ENCODE measurements at places on chromosomes 16 and 17.

DNA sequence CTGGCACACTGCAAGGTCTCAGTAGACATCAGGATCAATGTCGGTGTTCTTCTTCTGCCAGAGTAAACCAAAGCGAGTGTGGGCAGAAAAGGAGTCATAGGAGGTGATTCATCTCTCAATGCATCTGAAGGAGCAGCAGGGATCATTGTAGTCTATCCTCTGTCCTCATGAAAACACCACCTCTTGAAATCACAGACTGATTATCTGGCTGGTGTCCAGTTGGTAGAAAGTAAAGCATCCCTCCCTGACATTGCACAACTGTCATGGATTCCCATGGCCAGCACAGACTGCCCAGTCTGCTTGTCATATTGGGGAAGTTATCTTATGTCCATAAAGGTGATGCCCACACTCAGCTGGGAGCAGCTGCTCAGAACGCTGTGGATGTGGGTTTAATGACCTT is 74.1 kb downstream of the ABCC12 start:
- DNase-seq: no peak

- no peak for DNase-seq
These were observed 45.0 kb downstream of the SYNRG start for GRCh38 chr17:37564252-37564651.

- DNase-seq: no peak
These were observed 750 bp downstream of the TMEM132E start for GRCh38 chr17:34579979-34580684.

GRCh38 chr17:55845385-55845784 is 94.5 kb downstream of the PCTP start:
- DNase-seq: no peak

DNA sequence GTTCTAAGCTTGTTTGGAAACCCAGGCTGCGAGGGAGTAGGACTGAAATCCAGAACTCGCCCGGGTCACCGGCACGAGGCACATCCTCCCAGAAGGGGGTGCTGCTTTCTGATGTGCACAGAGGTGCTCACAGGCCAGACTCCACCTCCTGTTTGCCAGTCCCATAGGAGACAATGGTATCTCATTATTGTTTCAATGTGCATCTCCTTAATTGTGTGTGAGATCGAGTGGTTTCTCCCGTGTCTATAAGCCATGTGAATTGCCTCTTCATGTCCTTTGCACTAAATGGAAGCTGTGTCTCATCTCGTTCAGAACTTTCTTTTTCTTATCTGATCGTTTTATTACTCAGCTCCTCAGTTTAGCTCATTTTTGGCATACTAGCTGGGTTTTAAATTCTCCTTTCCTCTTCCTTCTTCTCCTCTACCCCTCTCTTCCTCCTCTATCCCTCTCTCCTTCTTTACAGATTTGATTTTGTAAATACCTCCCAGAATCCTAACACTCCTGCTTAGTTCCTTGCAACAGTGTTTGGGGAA is 32.1 kb upstream of the PRKCB start:
- DNase-seq: peak; percentile 77

DNA sequence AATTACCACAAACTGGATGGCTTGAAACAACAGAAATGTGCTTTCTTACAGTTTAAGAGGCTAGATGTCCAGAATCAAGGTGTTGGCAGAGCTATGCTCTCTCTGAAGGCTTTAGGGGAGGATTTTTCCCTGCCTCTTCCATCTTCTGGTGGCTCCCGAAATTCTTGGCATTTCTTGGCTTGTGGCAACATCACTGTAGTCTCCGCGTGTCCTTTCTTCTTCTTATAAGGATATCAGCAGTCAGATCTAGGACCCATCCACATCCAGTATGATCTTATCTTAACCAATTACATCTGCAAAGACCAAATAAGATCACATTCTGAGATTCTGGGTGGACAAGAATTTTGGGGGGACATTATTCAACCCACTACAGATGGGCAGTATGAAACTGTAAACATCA is 119.2 kb upstream of the PMFBP1 start:
- DNase-seq: no peak

- no peak for DNase-seq
These were observed 9.9 kb upstream of the CMTM4 start for GRCh38 chr16:66706506-66706880.

- DNase-seq: no peak
These were observed 21.1 kb downstream of the GINS3 start for GRCh38 chr16:58413359-58413758.

- peak; percentile 31 for DNase-seq
These were observed 12.1 kb downstream of the CUEDC1 start for GRCh38 chr17:57943140-57943539.

GRCh38 chr16:20383106-20384029 is 21.2 kb downstream of the PDILT start:
- DNase-seq: peak; percentile 48

DNA sequence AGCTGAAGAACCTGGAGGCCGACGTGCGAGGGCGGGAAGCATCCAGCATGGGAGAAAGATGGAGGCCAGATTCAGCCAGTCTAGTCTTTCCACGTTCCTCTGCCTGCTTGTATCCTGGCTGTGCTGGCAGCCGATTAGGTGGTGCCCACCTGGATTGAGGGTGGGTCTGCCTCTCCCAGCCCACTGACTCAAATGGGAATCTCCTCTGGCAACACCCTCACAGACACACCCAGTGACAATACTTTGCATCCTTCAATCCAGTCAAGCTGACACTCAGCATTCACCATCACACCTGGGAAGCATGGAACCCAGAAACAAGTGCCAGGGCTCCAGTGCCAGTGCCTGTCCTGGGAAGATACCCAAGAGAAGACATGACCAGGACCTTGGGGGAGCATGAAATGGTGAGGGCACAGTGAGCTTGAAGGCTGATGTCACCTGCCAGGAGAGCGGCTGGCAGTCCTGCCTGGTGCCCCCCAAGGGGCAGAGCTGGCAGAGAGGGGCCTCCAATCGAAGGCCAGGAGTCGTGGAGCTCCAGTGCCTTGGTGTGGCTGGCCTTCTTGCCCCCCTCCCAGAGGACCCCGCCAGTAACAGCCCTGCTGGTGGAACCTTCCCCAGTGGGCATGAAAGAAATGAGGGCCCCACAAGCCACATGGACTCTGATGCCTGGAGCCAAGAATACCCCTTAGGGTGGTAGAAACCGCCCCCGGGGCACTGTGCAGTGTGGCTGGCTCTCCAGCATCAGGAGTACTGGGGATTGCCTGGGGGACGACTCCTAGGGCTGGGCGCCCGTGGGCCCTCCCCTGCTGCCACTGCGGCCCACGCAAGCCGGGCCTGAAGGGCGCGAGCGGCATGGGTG is 643 bp upstream of the NPB start:
- DNase-seq: no peak

DNA sequence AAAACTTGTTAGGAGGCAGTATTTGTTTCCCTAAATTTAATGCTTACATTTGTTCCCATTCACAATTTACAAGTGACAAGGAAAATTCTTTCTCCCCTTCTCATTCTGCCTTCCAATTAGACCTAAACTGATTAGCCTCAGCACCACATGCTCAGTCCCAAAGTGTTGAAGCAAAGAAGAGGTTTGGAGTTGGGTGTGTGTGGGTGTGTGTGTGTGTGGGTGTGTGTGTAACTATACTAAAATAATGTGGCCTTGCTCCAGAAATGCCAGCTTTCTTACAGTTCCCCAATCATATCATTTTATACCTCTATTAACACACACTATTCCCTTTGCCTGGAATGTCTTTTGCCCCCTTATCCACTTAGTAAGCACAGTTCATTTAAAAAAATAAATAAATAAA is 6.9 kb upstream of the UTP6 start:
- DNase-seq: no peak

- no peak for DNase-seq
These were observed 18.8 kb downstream of the CMIP start for GRCh38 chr16:81463296-81463890.

DNA sequence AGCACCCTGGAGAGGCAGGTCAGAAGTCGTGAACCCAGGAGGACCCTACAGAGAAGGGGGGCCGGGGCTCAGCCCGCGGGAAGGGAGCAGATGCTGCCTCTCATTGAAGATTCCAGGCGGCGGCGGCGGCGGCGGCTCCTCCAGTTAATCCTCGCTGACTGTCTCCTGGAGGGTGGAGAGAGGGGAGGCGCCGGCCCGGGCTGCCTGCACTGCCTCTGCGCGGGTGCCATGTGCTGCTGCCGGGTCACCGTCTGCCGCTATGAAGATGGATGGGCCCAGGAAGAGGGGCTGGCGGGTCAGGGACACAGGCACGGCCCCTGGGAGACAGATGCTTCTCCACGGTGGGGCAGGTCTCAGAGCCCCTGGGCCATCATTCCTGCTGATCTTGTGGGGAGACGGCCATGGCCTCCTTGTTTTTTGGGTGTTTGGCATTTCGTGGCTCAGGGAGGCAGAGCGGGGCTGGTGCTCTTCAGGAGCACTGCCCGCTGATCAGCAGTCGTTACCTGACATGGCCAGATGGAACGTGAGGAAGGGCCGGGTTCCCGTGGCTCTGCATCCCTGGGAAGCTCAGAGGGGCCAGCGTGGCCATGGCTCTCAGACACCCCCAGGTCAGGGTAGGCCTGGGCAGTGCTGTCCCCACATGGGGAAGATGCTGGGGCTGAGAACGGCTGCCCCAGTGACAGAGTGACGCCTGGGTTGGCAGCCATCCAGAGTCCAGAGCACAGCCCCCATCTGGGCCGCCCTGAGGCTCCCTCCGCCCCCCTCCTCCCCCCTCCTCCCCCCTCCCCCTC is 36.1 kb downstream of the GINS2 start:
- DNase-seq: no peak

- DNase-seq: no peak
These were observed 2.2 kb downstream of the ZNF688 start for GRCh38 chr16:30569281-30569680.

All from AML-193 (cell line).